ENCODE measurements at places on chromosomes 3 and 15. TPM values are rescaled to one million over a fixed set of nuclear protein-coding genes. Genes with fewer than 3 reads are reported as not detected.

Gene SLC24A5
- total RNA-seq: not detected

Gene POTEB3
- not detected for total RNA-seq

Gene NR2E3
- not detected for total RNA-seq

Gene DLL4
- not detected for total RNA-seq

Gene ATP13A4
- total RNA-seq: 1.7 TPM

Gene IFT57
- 35.3 TPM for total RNA-seq

Gene MESP2
- not detected for total RNA-seq

Gene RASGRF1
- total RNA-seq: not detected

- no peaks in the 10 kb centered on the region for H3K36me3 ChIP-seq
- H3K4me3 ChIP-seq: no peak overlapping the region
- no peaks in the 10 kb centered on the region for H3K27me3 ChIP-seq
- no peak for DNase-seq
Measured at GRCh38 chr3:171940151-171940649, 97.1 kb downstream of the TMEM212 start.

DNA sequence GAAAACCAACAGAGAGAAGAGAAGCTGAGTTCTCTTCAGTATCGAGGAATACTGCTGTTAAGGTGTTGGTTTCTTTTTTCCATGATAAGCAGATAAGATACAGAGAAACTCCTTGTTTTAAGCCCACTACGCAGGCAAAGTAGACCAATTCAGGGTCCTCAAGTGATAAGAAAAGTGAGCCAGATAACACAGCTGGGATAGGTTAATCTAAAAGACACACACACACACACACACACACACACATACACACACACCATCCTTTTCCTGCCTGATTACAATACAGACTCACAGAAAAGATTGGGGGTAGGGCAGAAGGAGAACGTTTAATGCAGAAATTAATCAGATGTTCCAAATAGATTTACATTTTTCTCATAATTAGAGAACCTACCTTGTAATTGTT lies 6.5 kb upstream of the PHLDB2 start:
- no peaks in the 10 kb centered on the region for H3K36me3 ChIP-seq
- DNase-seq: no peak
- H3K4me3 ChIP-seq: no peak overlapping the region
- no peak overlapping the region for H3K27ac ChIP-seq
- H3K4me1 ChIP-seq: peaks cover 7% of the 10 kb centered on the region

DNA sequence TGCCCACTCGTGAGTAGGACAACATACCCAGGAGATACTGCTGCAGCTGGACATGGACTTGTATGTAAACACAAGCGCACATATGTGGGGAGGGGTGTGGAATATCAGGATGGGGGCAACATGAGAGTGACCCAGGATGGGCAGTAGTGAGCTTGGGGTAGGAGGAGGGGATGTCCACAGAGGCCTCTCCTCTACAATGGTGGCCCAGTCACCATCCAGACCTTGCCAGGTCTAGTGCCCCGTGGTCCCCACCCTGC lies 266 bp upstream of the ZBTB47 start:
- H3K4me3 ChIP-seq: peak overlapping the region; percentile 2
- no peak overlapping the region for H3K27ac ChIP-seq
- H3K27me3 ChIP-seq: peaks cover 7% of the 10 kb centered on the region

- no peaks in the 10 kb centered on the region for H3K36me3 ChIP-seq
- peaks cover 32% of the 10 kb centered on the region for H3K27me3 ChIP-seq
- no peak overlapping the region for H3K4me3 ChIP-seq
- no peak overlapping the region for H3K27ac ChIP-seq
- no peak for DNase-seq
Measured at GRCh38 chr3:186414735-186415419, 52.8 kb upstream of the DGKG start.

DNA sequence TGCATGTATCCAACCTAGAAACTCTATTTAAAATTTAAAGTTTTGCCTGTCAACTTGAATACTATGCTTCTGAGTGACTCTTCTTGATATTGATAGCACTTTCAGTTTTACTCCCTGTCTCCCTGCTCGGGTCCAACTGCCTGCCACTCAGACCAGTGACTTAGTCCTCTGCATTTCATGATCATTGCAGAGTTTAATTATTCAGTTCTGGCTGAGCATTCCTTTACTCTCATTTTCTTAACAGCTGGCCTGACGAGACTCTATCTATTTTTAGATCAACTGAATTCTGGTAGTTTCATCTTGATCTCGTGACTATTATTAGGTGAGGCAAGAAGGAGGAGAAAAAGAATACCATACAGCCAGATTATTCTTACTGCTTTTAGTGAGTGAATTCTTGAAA lies 617.4 kb downstream of the SI start:
- DNase-seq: no peak
- H3K4me1 ChIP-seq: no peaks in the 10 kb centered on the region
- H3K4me3 ChIP-seq: no peak overlapping the region
- H3K36me3 ChIP-seq: no peaks in the 10 kb centered on the region
- H3K27ac ChIP-seq: no peak overlapping the region

GRCh38 chr3:157436583-157437291 lies at the start of gene PTX3:
PTX3 (plus strand) TSS chr3:157436850; CDS start chr3:157436934, 84 bp downstream.
- peaks cover 46% of the 10 kb centered on the region for H3K27me3 ChIP-seq
- no peak within 1 kb of the TSS for H3K27ac ChIP-seq
- DNase-seq: peak; percentile 2
- no peaks in the 10 kb centered on the region for H3K36me3 ChIP-seq

DNA sequence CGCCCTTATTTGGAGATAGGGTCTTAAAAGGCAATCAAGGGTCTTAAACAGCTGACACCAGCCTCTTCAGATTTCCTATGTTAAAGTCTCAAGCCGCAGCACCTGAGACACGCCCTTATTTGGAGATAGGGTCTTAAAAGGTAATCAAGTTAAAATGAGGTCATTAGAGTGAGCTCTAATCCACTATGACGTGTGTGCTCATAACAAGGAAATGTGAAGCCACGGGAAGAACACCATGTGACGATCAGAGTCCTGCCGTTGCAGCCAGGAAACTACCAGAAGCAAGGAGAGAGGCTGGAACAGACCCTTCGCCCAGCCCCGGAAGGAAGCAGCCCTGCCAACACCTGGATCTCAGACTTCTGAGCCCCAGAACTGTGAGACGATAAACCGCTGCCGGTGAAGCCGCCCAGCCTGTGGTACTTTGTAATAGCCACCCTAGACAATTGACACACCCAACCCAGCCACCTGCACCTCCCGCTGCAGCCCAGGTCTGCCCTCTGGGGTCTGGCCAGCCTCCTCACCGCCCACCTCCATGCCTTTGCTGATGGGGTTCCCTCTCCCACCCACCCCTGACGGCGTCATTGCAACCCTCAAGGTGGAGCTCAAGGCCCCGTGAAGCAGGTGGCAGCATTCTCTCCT lies 137.9 kb downstream of the MEGF11 start:
- H3K36me3 ChIP-seq: no peaks in the 10 kb centered on the region
- no peak overlapping the region for H3K4me3 ChIP-seq
- H3K4me1 ChIP-seq: peaks cover 3% of the 10 kb centered on the region
- peaks cover 3% of the 10 kb centered on the region for H3K27me3 ChIP-seq
- H3K27ac ChIP-seq: no peak overlapping the region

DNA sequence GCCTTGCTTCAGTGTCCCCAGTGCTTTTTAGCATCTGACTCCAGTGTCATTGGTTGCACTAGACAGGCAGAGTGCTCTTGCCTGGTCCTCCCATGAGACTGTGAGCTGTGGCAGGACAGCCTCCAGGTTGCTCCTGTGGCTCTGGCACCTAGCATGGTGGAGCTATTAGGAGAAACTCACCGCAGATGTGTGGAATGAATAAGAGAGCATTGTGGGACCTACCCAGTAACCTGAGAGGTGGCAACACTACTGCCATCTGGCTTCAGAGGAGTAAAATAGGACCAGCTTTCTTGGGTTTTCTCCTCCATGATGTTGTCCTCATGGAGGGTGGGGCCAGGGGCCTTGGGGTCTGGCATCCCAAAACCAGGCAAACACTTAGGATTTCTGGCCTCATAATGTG lies 183.6 kb downstream of the EPHB1 start:
- H3K27ac ChIP-seq: no peak overlapping the region
- no peaks in the 10 kb centered on the region for H3K4me1 ChIP-seq
- H3K36me3 ChIP-seq: no peaks in the 10 kb centered on the region
- H3K4me3 ChIP-seq: no peak overlapping the region
- H3K27me3 ChIP-seq: peaks cover 4% of the 10 kb centered on the region
